AG09309 (cell line): ENCODE measurements at places on chromosomes 5 and 9.
A peak's percentile ranks its signal among the peaks of the same experiment; 100 is the strongest.

GRCh38 chr5:117054911-117055310, 480.3 kb upstream of the SEMA6A start:
- DNase-seq = no peak

DNA sequence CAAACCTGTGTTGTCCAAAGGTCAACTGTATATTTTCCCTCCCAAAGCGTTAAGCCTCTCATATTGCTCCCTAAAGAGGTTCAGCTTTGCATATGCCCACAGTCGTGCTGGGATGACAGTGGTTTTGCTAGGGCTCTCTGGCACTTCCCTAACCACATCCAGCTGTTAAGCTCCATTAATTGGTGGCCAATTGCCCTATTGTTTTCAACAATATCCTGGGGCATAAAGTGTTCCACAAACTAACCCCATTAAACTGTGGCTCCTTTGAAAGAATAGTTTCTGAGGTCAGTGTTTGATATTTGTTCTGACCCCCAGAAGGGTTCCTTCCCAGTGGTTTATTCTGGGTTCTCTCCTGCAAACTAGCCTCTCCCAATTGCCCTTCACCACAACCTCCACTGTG, 194.5 kb downstream of the HSD17B3 start:
- no peak for DNase-seq

- DNase-seq = no peak
Measured at GRCh38 chr5:142615948-142616347, 69.9 kb downstream of the FGF1 start.

GRCh38 chr9:135100241-135100681, 12.8 kb downstream of the OLFM1 start:
- no peak for DNase-seq

GRCh38 chr9:114314881-114315722, 7.8 kb upstream of the ORM1 start:
- DNase-seq = no peak

DNA sequence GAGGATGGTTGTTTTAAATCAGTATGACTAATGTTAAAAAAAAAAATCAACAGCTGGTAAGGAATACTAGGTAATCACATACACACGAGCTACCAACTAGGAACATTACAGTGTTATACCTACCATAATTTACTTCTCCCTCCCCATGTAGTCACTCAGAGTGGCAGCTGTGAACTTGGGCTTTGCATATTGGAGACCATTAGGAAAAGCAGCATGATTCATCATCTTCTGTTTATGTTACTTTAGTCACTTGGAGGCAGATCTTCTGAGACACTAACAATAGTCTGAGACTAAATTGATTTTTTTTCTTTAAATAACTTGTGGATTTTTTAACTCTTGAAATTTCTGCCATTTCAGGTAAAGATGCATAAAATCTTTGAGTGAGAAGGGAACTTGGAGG, 141.5 kb upstream of the NR4A3 start:
- peak; percentile 13 for DNase-seq

- peak; percentile 89 for DNase-seq
Measured at GRCh38 chr5:144028636-144029035, 141.8 kb downstream of the YIPF5 start.

DNA sequence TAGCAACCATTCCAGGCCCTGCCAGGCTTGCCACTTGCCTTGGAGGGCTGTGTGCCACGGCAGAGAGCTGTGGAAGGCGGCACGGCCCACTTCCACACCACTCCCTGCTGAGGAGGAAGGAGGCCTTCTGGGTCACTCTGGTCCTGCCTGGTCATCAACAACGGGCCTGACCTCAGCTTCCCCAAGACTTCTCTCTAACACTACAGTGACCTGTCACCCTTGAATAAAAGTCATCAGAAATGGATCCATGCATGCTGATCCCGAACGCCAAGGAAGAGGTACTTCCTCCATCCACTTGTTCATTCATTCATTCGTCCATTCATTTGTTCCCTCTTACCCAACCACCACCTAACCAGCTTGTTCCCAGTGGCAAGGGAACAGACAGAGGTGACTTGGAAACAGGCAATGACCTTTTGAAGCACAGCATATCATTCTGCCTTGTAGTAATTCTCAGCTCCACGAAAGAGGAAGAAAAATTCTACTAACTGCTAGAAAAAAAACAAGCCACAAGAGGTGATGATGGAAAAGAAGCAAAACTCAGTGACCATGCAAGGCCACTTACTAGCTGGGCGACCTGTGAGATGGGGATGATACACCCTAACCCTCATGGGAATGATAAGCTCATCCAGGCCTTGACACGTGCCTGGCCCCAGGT, 58.6 kb downstream of the STK10 start:
- no peak for DNase-seq

DNA sequence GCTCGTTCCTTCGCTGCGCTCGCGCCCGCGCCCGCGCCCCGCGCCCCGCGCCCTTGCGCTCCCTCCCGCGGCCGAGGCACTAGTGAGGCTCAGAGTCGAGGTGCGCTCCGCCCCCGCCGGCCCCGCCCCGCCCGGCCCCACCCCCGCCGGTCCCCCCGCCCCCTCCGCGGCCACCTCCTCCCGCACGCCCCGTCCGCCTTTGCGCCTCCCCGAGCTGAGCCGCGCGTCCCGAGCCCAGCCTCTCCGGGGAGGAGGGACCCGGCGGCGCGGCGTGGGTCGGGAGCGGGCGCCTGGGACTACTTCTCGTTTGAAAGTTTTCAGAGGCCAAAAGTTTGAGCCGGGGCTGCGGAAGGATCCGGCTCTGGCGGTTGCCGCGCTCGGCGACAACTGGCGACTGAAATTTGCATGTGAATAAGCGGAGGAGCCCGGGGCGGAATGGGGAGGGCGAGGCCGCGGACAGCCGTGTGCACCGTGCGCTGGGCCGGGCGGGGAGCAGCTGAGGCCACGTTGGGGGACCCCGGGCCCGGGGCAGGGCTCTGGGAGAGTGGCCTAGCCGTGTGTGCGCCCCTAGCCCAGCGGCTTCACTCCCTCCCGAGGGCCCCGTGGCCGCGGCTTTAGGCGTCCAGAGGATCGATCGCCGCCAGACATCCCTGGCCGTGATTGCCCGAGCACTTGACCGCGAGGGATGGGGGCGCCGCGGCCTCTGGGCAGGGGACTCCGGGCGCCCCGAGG, at the start of gene NOTCH1:
TSS of gene NOTCH1 (minus strand) at position 84 of the 732 bp plus-strand sequence. CDS start 262 bp downstream, outside the sequence.
- DNase-seq = peak; percentile 69

DNA sequence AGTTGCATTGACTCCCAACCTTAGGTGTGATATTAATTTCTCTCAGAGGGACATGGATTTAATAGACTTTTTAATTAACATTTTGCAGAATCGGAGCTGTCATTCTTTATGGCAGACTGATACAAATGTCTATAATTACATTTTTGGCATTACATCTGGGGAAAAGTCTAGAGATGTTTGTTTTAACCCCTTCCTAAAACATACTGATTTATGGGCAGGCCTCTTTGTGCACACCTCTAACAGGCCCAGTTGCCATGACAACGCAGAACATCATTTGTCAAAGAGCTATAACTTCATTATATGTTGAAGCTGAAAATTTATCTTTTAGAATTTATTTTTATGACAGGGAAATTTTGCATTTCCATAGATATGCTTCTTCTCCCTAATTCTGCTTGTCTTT, 158.5 kb downstream of the NTRK2 start:
- DNase-seq = no peak

DNA sequence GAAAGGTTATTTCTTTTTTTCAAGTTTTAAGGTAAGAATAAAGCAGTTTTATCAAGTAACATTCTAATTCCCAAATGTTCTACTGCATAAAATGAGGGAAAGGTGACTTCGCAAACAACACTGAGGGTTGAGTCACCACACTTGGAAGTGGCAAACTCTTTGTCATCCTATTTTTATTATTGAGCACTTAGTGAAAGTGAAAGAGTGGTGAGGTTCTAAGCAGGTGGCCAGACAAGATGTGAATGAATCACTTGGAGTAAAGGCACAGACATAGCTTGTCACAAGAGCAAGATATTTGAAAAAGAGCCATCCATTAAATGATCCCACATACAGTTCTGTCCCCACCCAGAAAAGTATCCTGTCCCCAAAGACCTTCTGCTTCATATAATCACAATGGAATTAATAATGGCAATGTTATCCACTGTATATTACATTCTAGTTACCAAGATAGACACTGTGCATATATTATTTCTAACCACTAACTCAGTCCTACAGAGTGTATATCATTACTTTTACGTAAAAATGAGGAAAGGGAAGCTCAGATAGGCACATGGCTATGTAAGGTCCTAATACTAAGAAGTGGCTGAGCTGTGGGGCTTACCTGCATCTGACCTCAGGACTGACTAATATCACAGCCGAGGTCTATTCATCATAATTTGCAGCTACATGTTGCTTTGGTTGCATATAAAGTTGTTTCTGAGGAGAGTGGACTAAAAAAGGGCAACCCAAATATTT, 730.4 kb upstream of the MEF2C start:
- no peak for DNase-seq

DNA sequence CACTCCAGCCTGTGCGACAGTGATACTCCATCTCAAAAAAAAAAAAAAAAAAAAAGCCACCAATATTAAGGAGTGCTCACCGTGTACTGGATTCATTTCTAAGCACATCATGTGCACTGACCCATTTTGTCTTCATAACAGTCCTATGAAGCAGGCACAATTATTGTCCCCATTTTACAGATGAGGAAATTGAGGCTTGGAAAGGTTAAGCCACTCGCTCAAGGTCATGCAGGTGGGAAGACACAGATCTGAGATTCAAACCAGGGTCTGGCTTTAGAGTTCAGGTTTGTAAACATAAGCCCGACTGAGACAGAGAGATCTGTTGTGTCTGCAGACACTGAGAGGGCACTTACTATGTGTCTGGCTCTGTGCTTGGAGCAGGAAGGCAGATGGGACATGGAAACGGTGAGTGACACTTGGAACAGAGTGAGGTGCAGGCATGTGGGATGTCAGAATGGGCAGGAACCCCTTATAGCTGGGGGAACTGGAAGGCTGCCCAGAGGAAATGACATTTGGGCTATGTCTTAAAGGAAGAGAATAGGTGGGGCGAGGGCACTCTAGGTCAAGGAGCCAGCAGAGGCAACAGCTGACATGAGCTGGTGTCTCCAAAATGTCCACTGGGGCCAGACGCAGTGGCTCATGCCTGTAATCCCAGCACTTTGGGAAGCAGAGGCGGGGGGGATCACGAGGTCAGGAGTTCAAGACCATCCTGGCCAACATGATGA, 69.9 kb downstream of the STK10 start:
- no peak for DNase-seq

GRCh38 chr9:28866951-28867350, 1293.7 kb upstream of the C9orf72 start:
- no peak for DNase-seq

DNA sequence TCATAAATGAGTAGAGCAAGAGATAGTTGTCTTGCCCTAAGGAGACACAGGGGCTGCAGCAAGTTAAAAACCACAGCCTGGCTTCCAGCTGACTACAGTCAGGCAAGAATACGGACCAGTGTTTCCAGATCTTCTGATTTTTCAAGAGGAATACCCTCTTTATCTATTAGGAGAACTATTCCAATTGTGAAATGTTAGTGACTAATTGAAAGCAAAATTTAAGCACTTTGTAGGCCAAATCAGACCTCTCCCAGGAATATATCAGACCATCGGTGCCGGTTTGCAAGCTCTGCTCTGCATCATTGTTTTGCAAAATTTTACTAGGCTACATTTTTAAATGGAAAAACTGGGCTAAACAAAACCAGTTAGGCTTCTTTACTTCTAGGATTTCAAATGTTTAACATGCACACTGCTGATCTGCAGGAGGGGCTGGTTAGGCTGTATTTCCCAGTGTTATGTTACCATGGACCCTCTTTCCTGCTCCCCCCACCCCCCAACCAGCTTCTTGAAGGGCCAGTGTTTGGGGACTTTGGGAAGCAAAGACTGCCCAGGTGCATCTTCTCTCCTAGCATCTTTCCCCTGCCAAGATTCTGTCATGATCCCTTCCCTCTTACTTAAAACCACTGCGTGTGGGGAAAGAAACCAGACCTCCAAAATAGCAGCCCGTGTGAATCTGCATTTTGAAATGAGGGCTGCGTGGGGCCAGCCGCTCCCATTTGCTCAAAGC, 1.1 kb upstream of the ARSI start:
- DNase-seq = no peak

DNA sequence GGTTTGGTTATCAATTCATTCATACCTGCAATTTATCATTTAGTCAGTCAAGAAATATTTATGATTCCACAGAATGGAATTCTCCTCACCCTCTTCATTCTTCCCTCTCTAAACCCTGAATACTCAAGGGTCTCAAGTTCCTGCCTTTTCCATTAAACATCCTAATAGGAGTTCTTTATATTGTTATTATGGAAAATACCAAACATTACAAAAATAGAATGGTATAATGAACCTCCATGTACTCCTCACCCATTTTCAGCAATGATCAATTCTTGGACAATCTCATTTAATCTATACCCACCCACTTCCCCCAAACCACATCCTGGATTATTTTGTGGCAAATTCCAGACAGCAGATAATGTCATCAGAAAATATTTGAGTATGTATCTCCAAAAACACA, 74.5 kb downstream of the ADAMTS12 start:
- no peak for DNase-seq

DNA sequence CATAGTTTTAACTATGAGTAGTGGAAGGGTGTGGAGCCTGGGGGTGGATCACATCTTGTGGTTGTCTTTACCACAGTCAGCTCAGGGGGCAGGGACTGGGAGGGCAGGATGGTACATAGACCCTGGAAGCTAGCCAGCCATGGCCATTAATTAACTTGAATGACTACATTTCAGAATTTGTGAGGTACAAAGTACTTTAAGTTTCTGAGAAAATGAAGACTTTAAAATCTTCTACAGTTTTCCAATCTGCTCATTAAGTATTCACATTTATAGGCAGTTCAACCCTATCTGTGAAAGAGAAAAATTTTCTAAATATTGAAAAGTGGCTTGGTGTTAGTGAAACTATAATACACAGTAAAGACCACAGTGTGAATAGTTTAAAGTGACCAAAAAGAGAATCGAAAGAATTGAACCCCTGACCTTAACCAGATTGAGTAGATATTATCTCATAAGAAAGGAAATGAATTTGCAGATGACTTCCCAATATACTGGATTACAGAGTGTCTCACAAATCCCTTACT, 234.2 kb upstream of the MEF2C start:
- no peak for DNase-seq

DNA sequence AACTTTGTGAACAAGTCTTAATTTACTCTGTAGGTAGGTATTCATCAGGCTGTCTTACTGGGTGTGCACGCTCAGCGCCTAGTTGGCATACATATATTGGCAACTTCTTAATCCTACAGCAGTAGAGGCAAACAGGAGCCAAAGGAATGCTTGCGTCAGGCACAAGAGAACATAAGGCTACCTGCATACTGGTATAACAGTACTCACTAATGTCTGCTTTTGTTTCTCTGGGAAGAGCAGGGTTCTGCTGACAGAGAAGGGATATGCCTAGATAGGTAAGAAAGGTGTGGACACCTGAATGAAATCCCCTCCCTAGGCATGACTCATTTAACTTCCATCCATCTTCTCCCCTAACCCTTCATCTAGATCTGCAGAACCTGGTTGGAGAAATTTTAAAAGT, 40.1 kb downstream of the ELL2 start:
- no peak for DNase-seq
